ENCODE measurements at places on chromosomes 13 and 19.

DNA sequence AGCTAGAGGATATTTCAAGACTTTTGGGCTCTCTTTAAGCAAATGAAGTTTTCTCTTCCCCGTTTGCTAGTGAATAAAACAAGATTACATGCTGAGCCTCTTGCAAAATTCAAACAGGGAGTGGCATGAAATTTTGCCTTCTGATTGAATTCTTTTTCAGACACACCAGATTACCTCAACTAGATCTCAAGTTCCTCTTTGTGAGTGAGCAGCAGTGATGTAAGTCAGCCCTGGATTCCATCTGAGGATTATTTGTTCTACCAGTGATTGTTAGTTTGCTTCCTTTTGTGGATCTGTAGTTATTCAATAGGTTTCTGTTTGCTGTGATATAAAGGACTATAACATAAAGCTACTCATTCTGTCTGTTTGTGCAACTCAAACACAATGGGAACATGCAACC is 407.7 kb downstream of the LMO7 start:
- no peak for DNase-seq

GRCh38 chr19:5953680-5954213 is 24.2 kb downstream of the RANBP3 start:
- no peak for DNase-seq

- no peak for DNase-seq
These were observed 2.2 kb upstream of the USPL1 start for GRCh38 chr13:30615481-30615865.

GRCh38 chr13:42878721-42879120 is 97.3 kb downstream of the FAM216B start:
- DNase-seq = no peak

DNA sequence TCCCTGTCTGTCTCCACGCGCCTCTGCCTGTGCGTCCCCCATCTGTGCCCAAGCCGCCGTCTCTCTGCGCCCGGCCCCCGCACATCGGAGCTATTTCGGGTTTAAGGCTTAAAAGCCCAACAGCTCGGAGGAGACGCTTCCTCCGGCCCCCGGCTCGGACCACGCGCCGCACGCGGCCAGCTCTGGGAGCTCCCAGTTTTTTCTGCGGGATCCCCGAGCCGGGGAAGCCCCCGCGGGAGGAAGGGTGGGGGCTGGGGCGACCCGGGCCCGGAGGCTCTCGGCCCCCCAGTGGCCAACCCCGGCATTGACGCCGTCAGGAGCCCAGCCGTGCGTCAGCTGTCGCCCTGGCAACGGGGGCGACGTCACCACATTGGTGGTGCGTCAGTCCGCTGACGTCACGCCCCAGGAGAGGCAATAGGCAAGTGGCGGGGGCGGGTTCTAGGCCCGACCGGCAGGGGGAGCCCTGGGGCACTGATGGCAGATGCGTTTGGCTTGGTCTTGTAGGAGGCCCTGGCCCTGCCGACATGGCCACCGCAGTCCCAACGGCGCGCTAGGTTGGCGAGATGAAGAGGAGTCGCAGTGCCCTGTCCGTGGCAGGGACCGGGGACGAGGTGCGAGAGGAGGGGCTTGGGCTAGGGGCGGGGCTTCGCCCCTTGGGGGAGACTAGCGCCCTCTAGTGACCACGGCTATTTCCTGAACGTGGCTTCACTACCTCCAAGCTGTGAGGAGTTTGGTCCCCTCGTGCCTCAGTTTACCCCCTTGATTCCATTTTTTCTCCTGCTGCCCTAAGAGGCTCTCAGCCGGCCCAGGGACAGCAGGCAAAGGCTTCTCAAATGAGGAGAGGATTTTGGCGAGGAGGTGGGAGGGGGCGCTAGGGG is 3.7 kb upstream of the PDE4A start:
- peak; percentile 13 for DNase-seq

DNA sequence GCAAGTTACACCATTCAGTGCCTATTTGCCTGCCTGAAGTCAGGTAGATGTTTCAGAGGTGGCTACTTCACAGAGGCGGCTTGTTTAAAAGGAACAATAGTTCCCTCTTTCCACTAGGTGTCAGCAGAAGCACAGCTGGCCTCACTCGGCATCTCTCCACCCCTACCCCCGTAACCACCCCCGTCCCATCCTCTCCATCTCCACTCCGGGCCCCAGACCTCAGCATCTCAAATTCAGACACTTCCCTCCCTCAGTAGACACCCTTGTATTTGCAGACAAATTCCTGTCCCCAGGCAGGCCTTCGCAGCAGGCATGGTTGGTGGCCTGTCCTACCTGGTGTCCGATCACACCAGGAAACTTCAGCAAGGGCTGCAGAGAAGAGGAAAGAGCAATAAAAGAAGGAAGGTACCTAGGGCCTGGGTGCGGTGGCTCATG is 9.1 kb upstream of the DPP9 start:
- DNase-seq = peak; percentile 70

DNA sequence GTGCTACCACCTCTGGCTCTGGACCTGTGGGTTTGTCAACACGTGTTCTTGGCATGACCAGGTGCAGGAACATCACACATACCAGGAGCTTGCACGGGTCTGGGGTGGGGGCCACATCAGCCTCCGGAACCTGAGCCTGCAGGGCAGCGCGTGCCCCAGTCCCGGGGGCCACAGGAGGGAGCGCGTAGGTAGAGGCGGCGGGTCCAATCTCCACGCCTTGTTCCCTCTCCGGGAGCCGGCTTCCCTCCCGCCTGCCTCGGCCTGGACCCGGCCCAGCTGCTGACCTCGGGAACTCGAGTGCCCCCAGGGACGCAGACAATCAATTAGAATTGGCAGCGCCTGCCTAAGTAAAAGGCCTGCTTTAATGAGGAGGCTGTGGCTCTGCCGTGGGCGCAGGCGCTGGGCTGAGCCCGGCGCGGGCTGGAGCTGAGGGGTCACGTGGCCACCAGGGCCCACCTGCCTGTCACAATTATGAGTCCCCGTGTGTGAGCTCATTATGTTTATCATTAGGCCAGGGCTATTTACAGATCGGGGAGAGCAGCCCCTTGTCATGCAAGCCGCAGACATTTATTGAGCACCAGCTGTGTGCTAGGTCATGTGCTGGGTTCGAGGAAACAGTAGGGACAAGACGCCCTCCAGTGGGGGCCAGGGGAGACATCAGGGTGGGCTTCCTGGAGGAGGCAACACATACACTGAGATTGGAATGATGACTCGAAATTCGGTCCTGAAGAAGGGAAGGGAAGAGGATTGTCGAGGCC is 32.2 kb upstream of the TNFAIP8L1 start:
- DNase-seq = peak; percentile 11

DNA sequence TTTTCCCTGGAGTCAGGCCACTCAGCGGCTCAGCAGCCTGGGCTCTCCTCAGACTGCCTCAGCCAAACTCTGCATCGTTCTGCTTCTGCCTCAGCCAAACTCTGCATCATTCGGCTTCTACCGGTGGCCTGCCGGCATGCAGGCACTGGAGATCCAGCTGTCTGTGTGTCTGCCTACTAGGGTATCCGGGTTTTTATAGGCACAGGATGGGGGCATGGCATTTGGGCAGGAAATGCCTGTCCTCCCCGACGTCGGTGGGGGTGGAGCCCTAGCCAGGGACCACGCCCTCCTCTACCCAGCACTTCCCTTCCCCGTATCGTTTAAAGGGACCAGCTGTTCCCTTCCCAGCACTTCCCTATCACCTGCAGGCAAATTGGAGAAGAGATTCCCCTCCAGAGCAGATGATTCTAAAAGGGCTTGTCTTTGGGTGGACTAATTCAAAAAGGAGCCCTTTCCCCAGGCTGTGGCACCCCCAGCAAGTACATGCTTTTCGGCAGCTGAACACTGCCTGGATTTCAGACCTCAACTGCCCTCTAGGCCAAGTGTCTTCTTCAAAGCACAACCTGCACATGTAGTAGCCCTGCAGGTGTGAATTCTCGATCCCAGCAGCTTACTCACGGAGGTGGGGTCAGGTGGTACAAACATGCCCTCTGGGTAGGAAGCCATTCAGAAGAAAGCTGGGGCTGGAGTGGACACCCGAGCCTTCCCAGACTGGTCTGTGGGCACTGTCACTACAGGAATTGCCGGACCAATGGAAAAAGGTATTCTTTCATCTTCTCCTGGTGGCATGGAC is 25.4 kb upstream of the GPR12 start:
- no peak for DNase-seq

- DNase-seq = no peak
These were observed 12.1 kb upstream of the TDRD3 start for GRCh38 chr13:60384911-60385310.

- no peak for DNase-seq
These were observed 50.8 kb downstream of the ATP11A start for GRCh38 chr13:112740502-112741131.

DNA sequence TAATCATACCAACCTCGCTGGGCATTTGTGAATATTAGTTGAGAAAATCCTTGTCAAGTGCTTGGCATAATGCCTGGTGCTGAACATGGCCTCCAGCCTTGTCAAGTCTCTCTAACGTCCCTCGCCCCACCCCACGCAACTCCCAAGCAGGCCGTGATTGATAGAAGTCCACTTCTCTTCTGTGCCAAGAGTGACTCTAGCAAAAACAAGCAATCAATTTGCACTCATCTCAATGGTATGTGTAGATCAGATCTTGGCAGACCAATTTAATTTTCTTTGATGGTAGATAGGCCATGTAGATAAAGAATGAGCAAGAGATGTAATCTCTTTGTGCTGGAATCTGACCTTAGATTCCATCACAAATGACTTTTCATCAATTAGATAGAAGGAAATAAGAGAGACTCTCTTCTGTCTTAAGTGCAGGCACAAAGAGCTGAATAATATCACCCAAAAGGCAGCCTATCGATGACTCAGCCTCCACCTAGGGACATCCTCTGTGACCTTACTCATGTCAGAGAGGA is 31.0 kb upstream of the KATNAL1 start:
- no peak for DNase-seq

GRCh38 chr13:25753976-25754375 is 297.8 kb downstream of the SHISA2 start:
- DNase-seq = no peak

DNA sequence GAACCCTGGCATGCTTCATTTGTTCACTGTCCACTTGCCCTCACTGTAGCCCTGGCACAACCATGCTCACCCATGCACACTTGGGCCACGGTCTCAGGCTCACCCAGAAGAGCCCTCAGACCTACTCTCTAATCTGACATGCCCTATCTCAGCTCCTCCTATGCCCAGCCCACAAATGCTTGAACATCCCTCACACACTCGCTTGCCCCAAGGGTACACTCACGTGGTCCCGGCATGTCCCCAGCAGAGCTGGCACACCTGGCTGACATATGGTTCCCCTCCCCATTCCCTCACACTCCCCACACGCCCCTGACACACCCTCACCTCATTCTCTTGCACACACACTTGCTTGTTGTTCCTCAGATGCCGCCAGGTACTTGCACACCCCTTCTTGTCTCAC is 55.7 kb downstream of the MAP4K1 start:
- DNase-seq = no peak

DNA sequence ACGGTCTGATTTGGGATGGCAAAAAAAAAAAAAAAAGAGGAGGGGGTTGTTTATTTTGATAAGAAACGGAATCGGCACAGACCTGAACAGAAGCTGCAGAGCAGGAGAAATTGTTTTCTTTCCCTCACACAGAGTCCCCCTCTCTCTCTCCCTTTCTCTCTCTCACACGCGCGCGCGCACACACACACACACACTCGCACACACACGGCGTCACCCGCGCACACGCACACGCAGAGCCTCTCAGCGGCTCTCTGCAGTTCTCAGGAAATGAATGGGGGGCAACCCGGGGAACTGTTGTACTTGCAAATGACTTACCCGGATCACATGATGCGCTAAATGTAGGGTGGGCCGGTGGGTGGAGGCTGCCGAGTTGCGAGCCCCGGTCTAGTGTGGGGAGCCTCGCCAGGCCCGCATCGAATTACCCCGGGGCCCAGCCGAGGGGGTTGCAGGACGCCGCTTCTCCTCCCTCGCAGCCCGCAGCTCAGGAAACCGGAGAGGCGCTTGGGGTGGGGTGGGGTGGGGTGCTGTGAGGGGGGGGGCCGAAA is 475 bp downstream of the KLF12 start:
- DNase-seq = peak; percentile 85

DNA sequence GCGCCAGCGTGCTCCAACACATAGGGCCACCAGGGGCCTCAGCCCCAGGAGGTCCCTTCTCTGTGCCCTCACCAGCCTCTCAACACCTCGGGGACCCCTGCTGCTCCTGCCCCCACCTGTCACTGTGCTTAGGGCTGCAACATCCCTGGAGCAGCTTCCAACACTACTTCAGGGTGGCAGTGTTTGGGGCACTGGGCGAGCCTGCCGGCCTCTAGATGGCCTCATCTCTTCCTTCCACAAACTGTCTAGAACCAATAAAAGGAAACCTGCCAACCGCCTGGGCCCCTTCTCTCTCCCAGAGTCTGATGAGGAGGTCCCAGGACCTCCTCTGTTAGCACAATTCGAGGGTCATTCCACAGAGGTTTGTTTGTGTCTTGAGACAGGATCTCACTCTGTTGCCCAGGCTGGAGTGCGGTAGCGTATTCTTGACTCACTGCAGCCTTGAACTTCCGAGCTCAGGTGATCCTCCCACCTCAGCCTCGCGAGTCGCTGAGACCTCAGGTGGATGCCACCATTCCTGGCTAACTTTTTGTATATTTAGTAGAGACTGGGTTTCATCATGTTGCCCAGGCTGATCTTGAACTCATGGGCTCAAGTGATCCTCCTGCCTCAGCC is 10.1 kb upstream of the SHD start:
- DNase-seq = no peak

DNA sequence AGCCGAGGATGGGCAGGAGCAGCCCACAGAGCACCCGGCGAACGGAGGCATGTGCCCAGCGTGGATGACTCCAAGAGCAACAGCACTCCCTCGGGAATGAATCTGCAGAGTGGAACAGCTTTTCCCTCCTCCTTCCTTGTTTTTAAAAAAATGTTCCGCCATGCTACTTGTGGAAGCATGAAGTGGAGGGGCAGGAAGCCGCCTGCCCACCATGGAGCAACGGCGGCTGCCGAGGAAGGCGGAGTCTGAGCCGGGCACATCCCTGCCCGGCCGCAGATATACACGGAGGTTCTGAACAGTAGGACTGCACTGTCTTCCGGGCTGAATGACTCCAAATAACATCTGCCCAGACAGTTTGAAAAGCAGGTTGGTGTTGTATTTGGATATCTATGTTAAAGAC is 65.2 kb downstream of the SOX1 start:
- DNase-seq = no peak

DNA sequence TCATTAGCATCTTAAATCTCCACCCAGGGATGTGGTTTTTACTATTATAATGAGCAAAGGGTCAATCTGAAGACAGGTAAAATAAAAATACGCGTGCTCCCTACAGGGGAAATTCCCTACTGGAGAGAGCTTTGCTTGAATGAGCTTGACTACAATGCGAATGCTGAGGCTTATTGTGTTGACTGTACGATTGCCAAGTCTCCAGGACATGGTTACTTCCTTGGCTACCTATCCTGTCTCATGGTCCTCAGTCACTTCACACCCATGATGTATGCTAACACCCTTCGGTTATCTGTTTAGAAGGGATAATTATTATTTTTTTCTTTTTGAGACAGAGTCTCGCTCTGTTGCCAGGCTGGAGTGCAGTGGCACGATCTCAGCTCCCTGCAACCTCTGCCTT is 61.7 kb downstream of the ZNF627 start:
- no peak for DNase-seq

GRCh38 chr13:80436571-80437169 is 95.7 kb upstream of the SPRY2 start:
- DNase-seq = no peak
